A549 treated with Hydrocortisone at 1 μM for 4 hours (cell line): ENCODE measurements at places on chromosomes 11 and 22. TPM values are rescaled to one million over a fixed set of nuclear protein-coding genes. Genes with fewer than 3 reads are reported as not detected.

Gene PHOX2A
- not detected in 5 replicates for total RNA-seq

Gene MYH9
- 142 to 208 TPM (median 157 TPM) in 5 replicates for total RNA-seq

Gene PHETA2
- total RNA-seq, result not detected in 5 replicates

Gene ROM1
- total RNA-seq, result 3.5 to 4.7 TPM (median 4.4 TPM) in 5 replicates

Gene TSKU
- total RNA-seq, result 134 to 145 TPM (median 138 TPM) in 5 replicates

Gene C11orf87
- total RNA-seq, result 0.01 to 0.05 TPM (median 0.01 TPM) in 3 of 5 replicates, not detected in the others

Gene DCHS1
- total RNA-seq, result 0.09 to 0.10 TPM (median 0.09 TPM) in 5 replicates

Gene KDM4E
- not detected in 5 replicates for total RNA-seq

Gene MMP3
- total RNA-seq, result 0.12 TPM in 1 of 5 replicates, not detected in the others

Gene LRRC74B
- 0.02 to 0.07 TPM (median 0.07 TPM) in 3 of 5 replicates, not detected in the others for total RNA-seq

Gene TCN1
- 0.15 to 0.55 TPM (median 0.28 TPM) in 5 replicates for total RNA-seq

Gene RBMXL2
- not detected in 5 replicates for total RNA-seq

Gene CD3G
- total RNA-seq, result not detected in 5 replicates

Gene BRSK2
- total RNA-seq, result 4.9 to 6.6 TPM (median 6.4 TPM) in 5 replicates

Gene BACE1-AS
- total RNA-seq, result 1.7 to 3.2 TPM (median 2.1 TPM) in 5 replicates

Gene LINC01488
- total RNA-seq, result 0.05 TPM in 1 of 5 replicates, not detected in the others

Gene FERMT3
- 0.90 to 3.5 TPM (median 1.1 TPM) in 5 replicates for total RNA-seq

Gene SLC5A1
- 0.03 to 0.07 TPM (median 0.06 TPM) in 4 of 5 replicates, not detected in the other for total RNA-seq

Gene MMP13
- total RNA-seq, result 0.07 TPM in 1 of 5 replicates, not detected in the others

Gene TMPRSS4
- total RNA-seq, result not detected in 5 replicates

Gene RFPL1
- total RNA-seq, result not detected in 5 replicates

Gene SNX32
- total RNA-seq, result 0.06 to 0.11 TPM (median 0.08 TPM) in 3 of 5 replicates, not detected in the others

Gene YPEL4
- 0.18 to 0.39 TPM (median 0.28 TPM) in 5 replicates for total RNA-seq

Gene SAA4
- total RNA-seq, result not detected in 5 replicates

Gene IFITM10
- total RNA-seq, result 1.1 to 2.3 TPM (median 1.2 TPM) in 5 replicates

Gene PKP3
- 29.7 to 39.3 TPM (median 38.3 TPM) in 5 replicates for total RNA-seq

Gene OR2AT4
- total RNA-seq, result not detected in 5 replicates

Gene TSPO
- total RNA-seq, result 146 to 241 TPM (median 227 TPM) in 5 replicates

Gene GP1BB
- total RNA-seq, result 0.64 to 2.1 TPM (median 1.7 TPM) in 5 replicates

Gene VSIG10L2
- not detected in 5 replicates for total RNA-seq

Gene WT1
- total RNA-seq, result 4.8 to 5.7 TPM (median 5.4 TPM) in 5 replicates

Gene OR8J1
- not detected in 5 replicates for total RNA-seq

Gene FOLR1
- 0.14 TPM in 1 of 5 replicates, not detected in the others for total RNA-seq

Gene IRAG1
- total RNA-seq, result 0.03 to 0.21 TPM (median 0.06 TPM) in 5 replicates

Gene KCNK7
- 0.08 to 0.93 TPM (median 0.78 TPM) in 5 replicates for total RNA-seq

Gene NRIP3
- total RNA-seq, result 0.61 to 1.3 TPM (median 0.71 TPM) in 5 replicates

Gene OR8A1
- total RNA-seq, result not detected in 5 replicates
